Naive thymus-derived CD4-positive, alpha-beta T cell (primary cell): ENCODE measurements at places on chromosomes 5 and 9. TPM values are rescaled to one million over a fixed set of nuclear protein-coding genes. Genes with fewer than 3 reads are reported as not detected.

DNA sequence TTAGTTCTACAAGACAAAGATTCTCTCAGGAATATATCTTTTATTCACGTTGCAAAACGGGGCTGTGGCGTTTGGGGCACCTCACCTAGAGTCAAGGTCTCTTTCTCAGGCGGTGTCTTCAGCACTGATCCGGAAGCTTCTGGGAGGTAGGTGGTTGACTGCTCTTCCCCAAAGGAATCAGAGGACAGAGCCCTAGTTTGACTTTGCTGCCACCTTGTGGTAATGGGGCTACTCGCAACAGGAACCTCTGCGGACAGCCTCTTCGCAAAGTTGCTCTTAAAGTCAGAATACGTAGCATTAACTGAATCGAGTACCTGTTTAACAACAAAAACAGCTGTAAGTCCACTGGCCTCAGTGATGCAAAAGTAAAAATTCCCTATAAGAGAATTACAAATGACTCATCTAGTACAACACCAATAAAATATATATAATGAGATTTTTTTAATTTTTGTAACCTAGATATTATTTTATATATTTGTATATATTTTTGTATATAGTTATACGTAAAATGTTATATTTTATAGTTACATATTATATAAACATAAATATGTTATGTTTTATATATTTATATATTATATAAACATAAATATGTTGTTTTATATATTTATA is 13.3 kb upstream of the GPX8 start:
- H3K27me3 ChIP-seq: no peaks in the 10 kb centered on the region
- no peak overlapping the region for H3K4me3 ChIP-seq
- H3K4me1 ChIP-seq: peaks cover 14% of the 10 kb centered on the region
- H3K27ac ChIP-seq: no peak overlapping the region
- DNase-seq: peak; percentile 80

Gene GABRA1
- total RNA-seq: not detected

Gene CCDC183
- total RNA-seq: 3.0 TPM

DNA sequence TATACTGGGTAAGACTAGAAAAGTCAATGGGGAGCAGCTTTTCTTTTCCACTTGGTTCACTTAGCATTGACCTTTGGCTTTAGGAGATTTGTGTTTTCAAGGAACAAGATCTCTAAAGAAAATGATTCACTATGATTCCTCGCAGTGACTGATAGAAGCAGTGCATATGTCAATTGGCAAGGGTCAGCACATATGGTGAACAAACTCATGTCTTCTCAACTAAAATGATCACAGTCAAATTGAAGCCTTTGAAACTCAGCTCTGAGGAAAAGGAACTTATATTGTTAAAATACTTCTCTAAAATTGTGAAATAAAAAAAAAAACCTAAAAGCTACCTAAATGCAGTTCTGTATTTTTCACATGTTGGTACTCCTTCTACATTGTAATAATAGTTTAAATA is 43.2 kb upstream of the IL7R start:
- peaks cover 65% of the 10 kb centered on the region for H3K4me1 ChIP-seq
- no peak overlapping the region for H3K4me3 ChIP-seq
- no peaks in the 10 kb centered on the region for H3K36me3 ChIP-seq
- DNase-seq: no peak
- H3K27me3 ChIP-seq: no peaks in the 10 kb centered on the region

Gene RORB
- not detected for total RNA-seq

- H3K27ac ChIP-seq: no peak overlapping the region
- no peak overlapping the region for H3K4me3 ChIP-seq
- no peaks in the 10 kb centered on the region for H3K27me3 ChIP-seq
- H3K4me1 ChIP-seq: no peaks in the 10 kb centered on the region
These were observed 20.8 kb downstream of the ZNF366 start for GRCh38 chr5:72486371-72486770.

GRCh38 chr5:143976055-143976454 is 164.1 kb downstream of the HMHB1 start:
- H3K36me3 ChIP-seq: no peaks in the 10 kb centered on the region
- H3K4me3 ChIP-seq: no peak overlapping the region
- H3K27me3 ChIP-seq: no peaks in the 10 kb centered on the region
- no peaks in the 10 kb centered on the region for H3K4me1 ChIP-seq
- no peak for DNase-seq

Gene NSG2
- not detected in 2 replicates for total RNA-seq

- no peak overlapping the region for H3K27ac ChIP-seq
- H3K4me1 ChIP-seq: no peaks in the 10 kb centered on the region
- H3K4me3 ChIP-seq: no peak overlapping the region
These were observed 136.2 kb downstream of the FANCC start for GRCh38 chr9:95181226-95181818.

DNA sequence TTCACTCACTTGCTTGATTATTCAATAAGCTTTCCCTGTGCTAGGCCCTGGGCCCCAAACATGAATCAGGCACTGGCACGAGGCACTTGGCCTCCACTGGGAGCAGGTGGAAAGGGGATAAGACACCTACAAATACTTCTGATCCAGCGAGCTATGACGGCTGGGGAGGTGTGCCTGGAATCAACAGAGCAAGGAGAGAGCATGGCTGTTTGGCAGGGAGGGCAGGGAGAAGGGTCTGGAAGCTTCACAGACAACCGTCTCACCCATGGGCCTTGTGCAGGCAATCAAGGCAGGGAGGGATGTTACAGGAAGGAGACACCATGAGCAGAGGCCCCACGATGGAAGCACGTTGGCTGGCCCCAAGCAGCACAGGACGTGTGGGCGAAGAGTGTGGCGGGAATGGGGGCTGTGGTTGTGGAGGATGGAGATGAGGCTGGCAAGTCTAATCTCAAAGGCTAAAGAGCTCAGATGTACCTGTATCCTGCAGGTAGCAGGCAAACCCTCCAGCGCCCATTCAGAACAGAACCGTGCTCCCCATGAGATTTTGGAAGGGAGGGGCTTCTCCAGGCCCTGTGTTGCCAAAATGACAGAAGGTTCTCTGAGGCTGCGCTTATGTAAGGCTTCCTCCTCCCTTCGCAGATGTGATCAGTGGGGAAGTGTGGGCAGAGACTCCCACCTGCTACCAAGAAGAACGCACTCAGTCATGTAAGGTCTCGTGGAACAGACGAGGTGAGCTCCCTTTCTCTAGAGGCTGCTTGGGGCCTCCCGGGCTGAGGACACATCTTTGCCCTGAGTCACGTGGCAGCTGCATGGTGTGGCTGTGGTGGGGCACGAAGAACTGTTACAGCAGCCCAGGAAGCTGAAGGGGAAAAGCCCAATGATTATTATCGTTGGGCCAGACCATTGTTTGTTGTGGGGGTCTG is 189.7 kb downstream of the DAB2IP start:
- no peak overlapping the region for H3K27ac ChIP-seq
- H3K4me1 ChIP-seq: no peaks in the 10 kb centered on the region
- H3K27me3 ChIP-seq: no peaks in the 10 kb centered on the region
- no peak for DNase-seq
- no peak overlapping the region for H3K4me3 ChIP-seq

Gene ROR2
- total RNA-seq: 0.48 TPM

Gene ABLIM3
- total RNA-seq: not detected in 2 replicates

- no peak for DNase-seq
- no peak within 1 kb of the TSS for H3K27ac ChIP-seq
- no peaks in the 10 kb centered on the region for H3K4me1 ChIP-seq
- H3K4me3 ChIP-seq: no peak within 1 kb of the TSS
- H3K27me3 ChIP-seq: no peaks in the 10 kb centered on the region
These were observed at the start of gene GARNL3 for GRCh38 chr9:127264462-127265219. GARNL3 (plus strand) TSS chr9:127264774; CDS start chr9:127264878, 104 bp downstream.

- H3K36me3 ChIP-seq: no peaks in the 10 kb centered on the region
- H3K4me1 ChIP-seq: no peaks in the 10 kb centered on the region
- no peak overlapping the region for H3K27ac ChIP-seq
- H3K4me3 ChIP-seq: no peak overlapping the region
- no peak for DNase-seq
- H3K27me3 ChIP-seq: no peaks in the 10 kb centered on the region
These were observed 29.8 kb upstream of the GGTA1 start for GRCh38 chr9:121529237-121529987.

DNA sequence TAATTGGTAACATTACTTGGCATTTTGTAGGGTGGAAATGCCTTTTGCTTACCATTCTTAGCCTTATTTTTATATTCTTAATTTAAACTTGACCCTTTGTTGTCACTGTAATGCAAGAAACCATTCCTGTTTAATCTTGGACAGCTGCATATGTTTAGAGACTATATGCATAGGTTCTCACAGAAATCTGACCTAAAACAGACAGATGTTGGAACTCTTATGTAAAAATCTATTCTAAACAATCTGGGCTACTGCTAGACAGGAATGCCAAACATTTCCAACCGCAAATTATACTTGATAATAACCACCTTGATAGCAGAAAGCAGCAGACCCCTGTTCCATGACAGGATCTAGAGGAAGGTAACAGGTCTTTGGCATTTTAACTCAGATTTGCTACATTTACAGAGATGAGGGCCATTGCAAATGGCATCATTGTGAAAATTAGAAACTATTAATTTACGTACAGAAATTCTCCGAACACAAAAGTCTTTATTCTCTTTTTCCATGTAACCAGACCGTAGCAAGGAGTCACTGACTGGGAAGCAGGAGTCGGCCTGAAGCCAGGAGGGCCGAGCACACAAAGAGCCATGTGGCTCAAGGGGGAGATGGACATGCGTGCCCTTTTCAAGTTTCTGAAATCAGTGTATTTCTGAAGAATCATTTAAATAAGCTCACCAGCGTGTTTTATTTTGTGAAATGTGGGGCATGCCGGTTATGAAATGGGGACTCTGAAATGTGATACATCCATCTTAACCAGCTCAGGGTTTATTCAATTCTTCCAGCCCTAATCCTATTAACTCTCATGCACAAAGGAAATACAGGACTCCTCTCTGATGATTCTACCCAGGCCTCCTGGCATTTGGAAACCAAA is 139.3 kb downstream of the AOPEP start:
- H3K27ac ChIP-seq: no peak overlapping the region
- H3K4me3 ChIP-seq: no peak overlapping the region
- peaks cover 20% of the 10 kb centered on the region for H3K4me1 ChIP-seq
- no peak for DNase-seq

Gene TAF11L5
- total RNA-seq: not detected in 2 replicates

GRCh38 chr9:138006576-138007233 is 129.1 kb downstream of the CACNA1B start:
- no peaks in the 10 kb centered on the region for H3K36me3 ChIP-seq
- DNase-seq: no peak
- H3K4me3 ChIP-seq: no peak overlapping the region
- no peaks in the 10 kb centered on the region for H3K27me3 ChIP-seq
- H3K27ac ChIP-seq: no peak overlapping the region

DNA sequence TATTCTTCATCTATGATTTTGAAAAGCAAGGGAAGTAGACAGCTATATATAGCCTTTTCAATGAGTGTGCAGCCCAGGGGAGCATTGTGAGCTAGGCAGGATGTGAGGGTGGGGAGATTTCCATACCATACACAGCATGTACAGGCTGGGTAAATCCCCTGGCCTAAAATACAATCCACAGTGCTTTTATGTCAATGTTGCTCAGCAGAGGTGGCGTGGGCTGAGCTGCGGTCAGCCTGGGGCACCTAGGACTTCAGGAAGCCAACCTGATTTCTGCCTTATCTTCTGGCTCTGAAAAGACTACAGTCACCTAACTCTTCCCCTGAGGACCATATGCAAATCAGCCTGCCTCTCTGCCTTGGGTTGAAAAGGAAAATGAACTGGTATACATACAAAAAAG is 6.3 kb upstream of the GARIN3 start:
- peak; percentile 67 for DNase-seq

- no peaks in the 10 kb centered on the region for H3K36me3 ChIP-seq
- H3K4me3 ChIP-seq: no peak overlapping the region
- H3K4me1 ChIP-seq: no peaks in the 10 kb centered on the region
- H3K27ac ChIP-seq: no peak overlapping the region
- H3K27me3 ChIP-seq: no peaks in the 10 kb centered on the region
These were observed 462.2 kb downstream of the DIRAS2 start for GRCh38 chr9:90180381-90180780.

GRCh38 chr5:109365653-109366052 is 44.1 kb downstream of the PJA2 start:
- H3K36me3 ChIP-seq: peaks cover 49% of the 10 kb centered on the region
- H3K4me1 ChIP-seq: no peaks in the 10 kb centered on the region
- no peak for DNase-seq
- no peak overlapping the region for H3K27ac ChIP-seq

DNA sequence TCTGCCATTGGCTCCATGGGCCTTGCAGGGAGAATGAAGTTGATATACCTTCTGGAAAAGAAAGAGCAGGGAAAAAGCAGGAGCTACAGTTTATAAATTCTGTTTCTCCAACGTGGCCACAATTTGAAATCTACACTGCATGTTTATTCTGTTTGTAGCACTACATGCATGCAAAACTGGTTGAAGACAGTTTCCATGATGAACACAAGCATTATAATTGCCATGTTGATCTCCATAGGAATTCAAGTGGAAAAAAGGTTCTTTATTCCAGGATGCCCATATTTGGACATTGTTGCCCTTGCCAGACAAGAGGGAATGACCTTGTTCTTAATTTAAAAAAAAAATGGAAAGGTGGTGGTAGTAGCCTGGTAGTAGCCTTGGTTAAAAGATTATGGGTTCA is 69.2 kb upstream of the PALM2AKAP2 start:
- DNase-seq: no peak
- no peak overlapping the region for H3K27ac ChIP-seq
- no peaks in the 10 kb centered on the region for H3K27me3 ChIP-seq

DNA sequence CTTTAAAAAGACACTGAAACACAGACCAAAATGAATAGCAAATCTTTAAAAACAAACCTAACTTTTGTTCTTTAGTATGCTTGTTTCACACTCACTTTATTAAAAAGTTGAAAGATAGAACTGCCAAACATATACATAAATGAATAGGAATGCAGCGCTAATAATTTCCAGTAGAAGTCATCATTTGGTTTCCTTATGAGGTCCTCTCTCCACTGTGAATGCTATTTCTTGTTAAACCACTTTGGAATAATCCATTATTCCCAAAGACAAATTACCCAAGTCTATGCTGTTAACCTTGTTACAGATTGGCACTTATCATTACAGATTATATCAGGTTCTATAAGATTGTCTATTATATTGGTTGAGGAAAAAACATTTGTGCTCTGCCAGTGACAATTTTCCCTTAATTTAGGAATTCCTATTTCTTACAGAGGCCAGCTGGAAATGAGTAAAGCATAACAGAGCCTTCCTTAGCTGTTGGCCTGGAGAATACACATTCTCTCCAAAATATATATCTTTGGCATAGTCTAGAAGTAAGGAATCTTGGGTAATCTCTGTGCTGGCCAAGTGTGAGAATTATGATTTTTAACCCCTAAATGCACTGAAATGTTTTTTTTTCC is 29.3 kb upstream of the MINAR2 start:
- no peaks in the 10 kb centered on the region for H3K36me3 ChIP-seq
- DNase-seq: no peak
- H3K4me1 ChIP-seq: no peaks in the 10 kb centered on the region
- H3K27me3 ChIP-seq: no peaks in the 10 kb centered on the region
- no peak overlapping the region for H3K27ac ChIP-seq
- no peak overlapping the region for H3K4me3 ChIP-seq

GRCh38 chr5:122172207-122172606 is 42.9 kb downstream of the ZNF474 start:
- no peaks in the 10 kb centered on the region for H3K36me3 ChIP-seq
- no peak overlapping the region for H3K4me3 ChIP-seq
- no peak for DNase-seq
- H3K27ac ChIP-seq: no peak overlapping the region

- no peaks in the 10 kb centered on the region for H3K27me3 ChIP-seq
- no peak overlapping the region for H3K27ac ChIP-seq
- no peaks in the 10 kb centered on the region for H3K36me3 ChIP-seq
- H3K4me3 ChIP-seq: no peak overlapping the region
- H3K4me1 ChIP-seq: no peaks in the 10 kb centered on the region
These were observed 234.9 kb upstream of the ACTBL2 start for GRCh38 chr5:57717555-57717954.
